ENCODE measurements at places on chromosomes 5 and 9. TPM values are rescaled to one million over a fixed set of nuclear protein-coding genes. Genes with fewer than 3 reads are reported as not detected.

Gene CENPH
- total RNA-seq: 98.6 TPM

Gene GABBR2
- total RNA-seq: not detected

Gene MAP1B
- 0.09 TPM for total RNA-seq

Gene CBY3
- total RNA-seq: 1.2 TPM

Gene VAV2
- total RNA-seq: 5.1 TPM

Gene NKD2
- total RNA-seq: 1.5 TPM

Gene NOXA1
- total RNA-seq: 0.95 TPM

GRCh38 chr5:15966651-15967050, 212.9 kb downstream of the MARCHF11 start:
- no peak for DNase-seq

DNA sequence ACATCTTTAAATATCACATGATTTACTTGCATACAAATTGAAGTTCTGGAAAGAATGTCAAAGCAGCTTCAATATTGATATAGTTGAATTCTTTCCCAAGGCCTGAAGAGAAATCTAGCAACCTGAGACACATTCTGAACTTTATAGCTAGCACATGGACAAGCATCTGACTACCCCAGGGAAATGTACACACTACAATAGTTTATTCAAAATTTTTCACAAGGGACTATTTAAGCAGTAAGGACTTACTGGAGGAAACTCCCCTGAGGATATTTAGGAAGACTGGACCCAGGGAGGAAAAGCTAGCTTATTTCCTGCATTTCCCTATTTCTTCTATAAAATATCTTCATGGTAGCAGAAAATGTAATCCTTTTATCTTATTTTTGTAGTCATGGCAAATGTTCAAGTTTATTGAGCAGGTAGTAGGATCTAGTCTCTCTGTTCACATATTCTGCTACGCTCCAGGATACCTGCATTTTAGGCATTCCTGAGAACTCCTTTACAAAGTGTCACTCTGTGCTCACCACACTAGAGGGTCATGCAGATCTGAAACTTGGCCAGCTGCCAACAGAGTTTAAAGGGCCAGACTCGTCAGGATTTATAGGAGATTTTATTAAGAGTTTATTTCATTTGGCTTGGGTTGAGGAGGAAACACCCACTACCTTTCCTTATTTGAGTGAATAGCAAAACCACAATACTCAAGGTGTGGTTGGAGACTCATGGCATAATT, 348.4 kb upstream of the FTMT start:
- no peak for DNase-seq

DNA sequence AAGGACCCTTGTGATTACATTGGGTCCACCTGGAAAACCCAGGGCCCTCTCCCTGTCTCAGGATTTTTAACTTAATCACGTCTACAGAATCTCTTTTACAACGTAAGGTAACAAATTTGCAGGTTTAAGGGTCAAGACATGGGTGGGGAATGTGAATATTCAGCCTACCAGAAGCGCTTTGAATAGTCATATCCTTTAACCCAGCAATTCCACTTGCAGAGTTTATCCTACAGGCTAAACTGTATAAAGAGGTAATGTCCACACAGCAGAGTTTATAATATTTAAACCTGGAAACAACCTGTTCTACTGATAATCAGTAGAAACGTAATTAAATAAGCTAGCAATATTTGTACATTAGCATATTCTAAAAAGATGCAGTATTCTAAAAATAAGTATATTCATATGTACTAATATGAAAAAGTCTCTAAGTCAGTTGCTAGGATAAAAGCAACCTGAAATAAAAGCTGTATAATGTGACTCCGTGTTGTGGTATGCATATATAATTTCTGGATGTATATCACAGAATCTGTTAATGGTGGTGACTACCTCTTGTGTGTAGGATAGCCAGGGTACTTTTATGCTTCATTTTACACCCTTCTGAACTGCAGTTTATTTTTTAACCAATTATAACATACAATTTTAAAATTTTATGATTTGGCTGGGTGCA, 14.1 kb upstream of the NIPAL4 start:
- no peak for DNase-seq

DNA sequence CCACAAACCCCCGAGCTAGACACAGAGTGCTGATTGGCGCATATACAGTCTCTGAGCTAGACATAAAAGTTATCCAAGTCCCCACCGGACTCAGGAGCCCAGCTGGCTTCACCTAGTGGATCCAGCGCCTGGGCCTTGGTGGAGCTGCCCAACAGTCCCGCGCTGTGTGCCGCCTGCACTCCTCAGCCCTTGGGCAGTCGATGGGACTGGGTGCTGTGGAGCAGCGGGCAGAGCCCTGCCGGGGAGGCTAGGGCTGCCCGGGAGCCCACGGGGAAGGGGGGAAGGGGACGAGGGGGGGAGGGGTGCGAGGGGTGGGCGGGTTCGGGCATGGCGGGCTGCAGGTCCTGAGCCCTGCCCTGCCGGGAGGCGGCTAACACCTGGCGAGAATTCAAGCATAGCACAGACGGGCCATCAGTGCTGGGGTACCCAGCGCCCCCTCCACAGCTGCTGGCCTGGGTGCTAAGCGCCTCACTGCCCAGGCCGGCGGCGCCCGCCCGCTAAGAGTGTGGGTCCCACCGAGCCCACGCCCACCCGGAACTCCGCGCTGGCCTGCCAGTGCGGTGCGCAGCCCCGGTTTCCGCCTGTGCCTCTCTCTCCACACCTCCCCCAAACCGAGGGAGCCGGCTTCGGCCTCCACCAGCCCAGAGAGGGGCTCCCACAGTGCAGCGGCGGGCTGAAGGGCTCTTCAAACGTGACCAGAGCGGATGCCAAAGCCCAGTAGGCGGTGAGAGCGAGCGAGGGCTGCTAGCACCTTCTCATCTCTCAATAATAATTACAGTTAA, 391.2 kb upstream of the NUDT12 start:
- DNase-seq: no peak

DNA sequence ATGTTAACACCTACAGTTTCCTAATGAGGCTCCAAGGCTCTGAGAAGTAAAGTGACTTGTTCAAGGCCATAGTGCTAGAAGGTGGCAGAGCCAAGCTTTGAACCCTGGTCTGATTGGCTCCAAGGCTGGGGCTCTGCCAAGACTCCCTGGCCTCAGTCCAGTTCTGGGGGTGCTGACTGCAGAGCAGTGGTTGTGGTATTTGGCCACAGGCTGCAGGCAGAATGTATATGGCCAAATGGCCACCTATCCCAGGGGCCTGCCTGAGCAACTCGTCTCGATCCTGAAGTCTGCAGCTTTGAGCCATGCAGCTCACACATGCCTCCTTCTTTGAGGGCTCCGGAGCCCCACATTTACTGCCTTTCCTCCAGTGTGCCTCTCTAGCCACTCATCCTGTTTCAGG, 9.7 kb upstream of the NEK6 start:
- no peak for DNase-seq

DNA sequence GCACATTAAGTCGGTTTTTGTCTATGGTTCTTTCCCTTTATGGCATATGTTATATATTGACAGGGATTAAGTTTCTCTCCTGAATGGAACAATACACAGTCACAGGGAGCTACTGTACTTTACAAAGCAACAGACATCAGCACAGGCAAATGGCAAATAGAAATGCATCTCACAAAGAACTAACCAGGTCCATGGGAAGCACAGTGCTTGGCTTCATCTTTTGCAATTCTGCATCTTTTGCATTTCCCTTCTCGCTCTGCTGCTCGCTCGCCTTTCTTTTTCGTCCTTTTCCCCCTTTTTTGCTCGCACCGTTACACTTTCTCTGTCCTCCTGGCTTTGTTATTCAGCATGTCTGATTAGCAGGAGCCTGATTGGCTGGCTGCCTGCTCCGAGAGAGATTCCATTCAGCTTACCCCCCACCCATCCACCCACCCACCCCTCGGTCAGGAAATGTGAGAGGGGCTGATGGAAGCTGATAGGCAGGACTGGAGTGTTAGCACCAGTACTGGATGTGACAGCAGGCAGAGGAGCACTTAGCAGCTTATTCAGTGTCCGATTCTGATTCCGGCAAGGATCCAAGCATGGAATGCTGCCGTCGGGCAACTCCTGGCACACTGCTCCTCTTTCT, at the start of gene ADAMTSL1:
ADAMTSL1 (plus strand) TSS at position 502 of the 628 bp plus-strand sequence; CDS start at position 582, 80 bp downstream.
- no peak for DNase-seq

DNA sequence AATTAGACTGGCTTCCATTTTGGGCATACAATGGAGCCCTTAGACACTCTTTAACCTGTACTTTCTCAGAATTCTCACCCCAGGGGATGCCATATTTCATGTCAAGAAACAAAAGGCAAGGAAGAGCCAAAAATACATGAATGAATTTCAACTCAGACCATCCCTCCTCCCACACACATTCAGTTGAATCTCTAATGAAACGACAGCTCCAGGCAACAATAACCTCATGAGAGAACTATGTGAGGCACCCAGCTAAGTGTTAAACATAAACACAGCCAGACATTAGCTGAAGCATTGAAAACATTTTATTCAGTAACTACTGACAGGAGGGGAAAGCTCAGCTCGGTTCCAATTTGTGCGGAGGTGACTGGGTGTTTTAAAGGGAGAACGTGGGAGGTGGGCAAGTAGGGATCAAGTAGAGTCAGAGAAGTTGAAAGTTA, 1359.1 kb upstream of the CDH9 start:
- no peak for DNase-seq

GRCh38 chr9:5626727-5627634, 1.9 kb upstream of the RIC1 start:
- DNase-seq: peak; percentile 74

- peak; percentile 46 for DNase-seq
Measured at GRCh38 chr5:177412603-177413233, 3.4 kb upstream of the F12 start.

- no peak for DNase-seq
Measured at GRCh38 chr5:124303366-124303765, 443.1 kb downstream of the ZNF608 start.

GRCh38 chr5:174446988-174447387, 277.4 kb upstream of the MSX2 start:
- no peak for DNase-seq

GRCh38 chr9:12922224-12922866, 147.5 kb downstream of the LURAP1L start:
- DNase-seq: no peak

Measured in activated CD8-positive, alpha-beta T cell treated with anti-CD3 and anti-CD28 coated beads for 36 hours (primary cell).